Left hindlimb (tissue), 1 donor: ENCODE measurements at places on chromosomes 13 and 19.

- DNase-seq, result no peak
Measured at GRCh38 chr13:33917190-33917589, 99.2 kb downstream of the RFC3 start.

DNA sequence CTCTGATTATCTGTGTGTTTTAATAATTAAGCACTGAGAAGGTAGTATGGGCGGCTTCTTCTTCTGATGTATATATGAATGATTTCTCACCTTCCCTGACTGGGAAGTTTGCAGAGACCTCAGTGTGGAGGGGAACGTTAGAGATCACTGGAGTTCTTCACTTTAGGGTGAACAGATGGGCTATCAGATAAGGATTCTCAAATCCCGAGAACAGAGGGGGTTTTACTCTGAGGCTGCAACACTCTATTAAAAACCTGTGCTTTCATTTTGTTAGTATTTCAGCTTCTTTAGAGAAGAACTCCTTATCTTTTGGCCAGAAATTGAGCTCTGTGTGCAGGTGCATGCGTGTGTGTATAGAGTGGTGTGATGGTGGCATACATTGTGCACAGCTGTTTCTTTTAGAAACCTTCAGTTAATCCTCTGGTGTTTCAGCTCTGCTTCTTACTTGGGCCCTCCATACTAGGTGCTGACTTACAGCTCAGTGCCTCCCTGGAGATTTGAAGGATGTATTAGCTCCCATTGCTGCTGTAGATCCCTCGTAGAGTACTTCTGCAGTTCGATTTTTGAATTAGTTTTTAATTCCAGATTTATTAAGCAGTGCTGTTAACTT is 45.3 kb upstream of the PCDH9 start:
- no peak for DNase-seq

GRCh38 chr19:47324502-47324901 is 7.5 kb upstream of the C5AR2 start:
- no peak for DNase-seq

- DNase-seq, result no peak
Measured at GRCh38 chr13:22967669-22968068, 213.1 kb upstream of the SGCG start.

- DNase-seq, result no peak
Measured at GRCh38 chr19:46761418-46761831, 15.2 kb upstream of the STRN4 start.

GRCh38 chr13:110344320-110344719 is 37.2 kb downstream of the COL4A2 start:
- peak; percentile 0 for DNase-seq

DNA sequence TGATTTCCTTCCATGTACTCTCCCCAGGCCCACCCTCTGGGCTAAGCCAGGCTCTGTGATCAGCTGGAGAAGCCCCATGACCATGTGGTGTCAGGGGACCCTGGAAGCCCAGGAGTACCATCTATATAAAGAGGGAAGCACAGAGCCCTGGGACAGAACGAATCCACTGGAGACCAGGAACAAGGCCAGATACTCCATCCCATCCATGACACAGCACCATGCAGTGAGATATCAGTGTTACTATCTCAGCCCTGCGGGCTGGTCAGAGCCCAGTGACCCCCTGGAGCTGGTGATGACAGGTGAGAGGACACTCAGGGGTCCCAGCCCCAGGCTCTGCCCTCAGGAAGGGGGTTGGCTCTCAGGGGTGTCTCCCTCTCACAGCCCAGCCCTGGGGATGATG is 27.5 kb upstream of the KIR3DL3 start:
- DNase-seq, result no peak

- no peak for DNase-seq
Measured at GRCh38 chr13:78608688-78609463, 5.5 kb upstream of the POU4F1 start.

DNA sequence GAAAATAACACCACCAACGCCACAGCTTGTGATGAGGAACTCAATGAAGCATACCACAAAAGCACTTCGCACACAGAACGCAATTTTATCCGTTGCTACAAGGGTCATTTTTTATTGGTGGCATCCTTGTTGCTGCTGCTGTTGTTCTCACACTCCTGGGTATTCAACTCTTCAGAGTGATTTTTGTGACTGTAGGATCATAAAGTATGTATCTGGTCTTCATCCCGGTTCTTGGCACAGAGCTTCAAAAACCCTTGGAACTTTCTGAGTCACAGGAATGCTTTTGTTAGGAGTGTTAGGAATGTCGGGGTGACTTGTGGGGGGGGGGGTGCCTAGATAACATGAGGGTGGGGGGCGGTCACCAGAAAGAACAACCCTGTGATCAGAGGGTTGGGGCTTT is 108.4 kb downstream of the ZNF557 start:
- DNase-seq, result no peak

- peak; percentile 79 for DNase-seq
Measured at GRCh38 chr19:58538257-58539168, 5.4 kb upstream of the TRIM28 start.

DNA sequence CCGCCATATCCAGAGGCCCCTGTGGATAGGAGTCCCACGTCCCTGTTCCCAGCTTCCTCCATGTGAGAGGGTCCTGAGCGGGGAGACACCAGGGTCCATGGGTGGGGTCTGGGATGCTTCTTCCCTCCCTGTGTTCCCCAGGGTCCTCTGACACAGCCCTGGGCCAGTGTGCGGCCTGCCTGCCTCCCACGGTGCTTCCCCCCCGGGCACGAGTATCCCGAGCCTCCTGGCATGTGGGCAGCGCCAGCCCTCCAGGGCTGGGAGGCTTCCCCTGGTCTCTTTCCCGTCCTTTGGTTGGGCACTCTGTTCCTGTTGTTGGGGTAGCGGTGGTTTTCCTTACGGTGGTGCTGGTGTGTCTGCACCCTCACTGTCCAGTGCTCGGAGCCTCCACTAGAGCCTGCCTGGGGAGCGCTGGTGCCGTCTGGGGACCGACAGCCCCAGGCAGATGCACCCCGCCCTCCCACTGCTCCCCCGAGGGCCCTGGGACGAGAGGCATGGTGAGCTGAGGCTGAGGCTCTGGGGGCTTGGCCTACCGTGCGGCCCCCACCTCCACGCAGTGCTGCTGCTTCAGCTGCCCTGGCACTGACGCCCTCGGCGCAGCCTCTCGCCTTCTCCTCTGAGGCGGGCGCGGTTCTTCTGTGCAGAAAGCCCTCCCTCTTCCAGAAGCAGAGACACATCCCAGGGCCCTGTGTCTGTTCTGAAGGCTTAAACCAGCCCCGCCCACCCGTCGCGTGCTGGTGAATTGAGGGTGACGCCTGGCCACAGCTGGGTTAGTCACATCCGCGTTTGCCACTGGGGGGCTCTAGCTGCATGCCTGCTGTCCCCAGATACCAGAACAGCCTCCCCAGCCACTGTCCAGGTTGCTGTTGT is 27.9 kb downstream of the PLEKHJ1 start:
- peak; percentile 77 for DNase-seq

GRCh38 chr13:39684531-39685137 is 29.2 kb downstream of the COG6 start:
- DNase-seq, result no peak

DNA sequence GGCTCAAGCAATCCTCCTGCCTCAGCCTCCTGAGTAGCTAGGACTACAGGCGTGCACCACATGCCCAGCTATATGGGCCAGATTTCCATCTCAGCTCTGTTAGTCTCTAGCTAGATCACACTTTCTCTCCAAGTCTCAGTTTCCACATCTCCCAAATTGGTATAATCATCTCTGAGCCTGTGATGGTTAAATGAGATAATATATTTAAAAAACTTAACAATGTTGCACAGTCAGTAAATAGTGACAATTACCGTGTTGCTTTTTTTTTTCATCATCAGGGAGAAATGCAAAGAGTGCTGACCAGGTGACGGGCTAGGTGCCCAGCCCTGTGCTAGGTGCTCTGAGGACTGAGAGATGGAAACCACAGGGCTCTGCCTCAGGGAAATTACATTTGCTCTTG is 36.9 kb upstream of the C19orf12 start:
- DNase-seq, result no peak

GRCh38 chr13:79295906-79296706 is 109.9 kb downstream of the RBM26 start:
- DNase-seq, result no peak
